Stimulated activated effector memory CD8-positive, alpha-beta T cell treated with anti-CD3 and anti-CD28 coated beads, Interleukin-12 subunit alpha, Interleukin-12 subunit beta, amount 100 ng/mL, for 72 hours (primary cell): ENCODE measurements at places on chromosomes 6 and 20.

DNA sequence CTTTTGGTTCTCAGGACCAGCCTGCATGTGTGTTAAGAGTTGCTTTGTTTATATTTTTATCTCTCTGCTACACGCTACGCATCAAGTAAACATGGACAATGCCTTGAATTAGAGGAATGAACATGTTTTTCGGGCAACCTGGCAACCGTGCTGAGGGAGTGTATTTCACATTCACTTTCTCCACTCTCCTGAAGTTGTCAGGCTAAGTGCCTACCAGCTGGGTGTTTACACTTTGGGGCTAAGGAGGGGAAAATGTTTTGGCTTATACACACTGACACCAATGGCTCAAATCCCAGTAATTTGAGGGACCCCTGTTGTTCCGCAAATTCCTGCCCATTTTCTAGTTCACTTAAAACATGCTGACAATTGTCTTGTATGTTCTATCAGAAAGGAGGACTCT, 141.5 kb upstream of the PDE7B start:
- no peak for DNase-seq

GRCh38 chr6:22765015-22765414, 195.6 kb downstream of the HDGFL1 start:
- DNase-seq = no peak

DNA sequence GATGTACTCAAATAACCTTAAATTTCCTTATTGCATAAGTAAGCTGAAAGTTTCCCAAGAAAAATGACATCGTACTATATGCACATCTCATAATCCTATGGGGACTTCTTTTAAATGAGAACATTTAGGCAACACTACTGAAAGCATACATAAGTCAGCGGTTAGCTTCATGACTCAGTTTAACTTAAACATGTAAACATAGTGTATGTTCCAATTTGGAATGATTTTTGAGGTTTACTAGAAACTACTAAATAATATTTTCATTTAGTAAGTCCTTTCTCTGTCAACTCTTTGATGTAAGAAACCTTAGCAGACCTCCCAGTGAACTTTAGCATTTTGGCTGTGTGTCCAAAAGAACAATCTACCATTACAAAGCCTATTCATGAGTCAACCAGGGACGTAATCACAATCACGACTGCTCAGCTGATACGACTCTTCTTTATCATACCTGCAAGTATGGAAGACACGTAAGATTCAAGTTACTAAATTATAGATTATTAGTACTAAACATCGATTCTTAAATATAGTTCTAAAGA, 19.3 kb downstream of the HIVEP2 start:
- DNase-seq = no peak

- no peak for DNase-seq
Observed at GRCh38 chr20:49045440-49046086, 549 bp upstream of the CSE1L start.

DNA sequence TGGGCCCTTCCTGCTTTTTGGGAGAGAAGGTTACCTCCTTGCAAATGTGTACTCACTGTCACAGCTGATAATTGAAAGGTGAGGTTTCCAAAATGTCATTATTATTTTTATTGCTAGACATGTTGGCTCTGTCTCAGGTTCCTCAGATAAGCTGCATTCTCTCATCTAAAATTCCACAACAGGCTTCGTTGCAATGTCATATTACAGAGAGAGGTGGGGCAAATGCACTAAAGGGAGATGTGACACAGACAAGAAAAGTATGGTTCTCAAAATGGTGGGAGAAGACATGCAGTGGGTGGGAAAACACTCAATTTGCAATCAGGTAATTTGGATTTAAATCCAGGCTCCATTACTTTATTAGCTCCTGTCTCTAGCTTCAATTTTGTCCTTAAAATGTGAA, 256.4 kb upstream of the POU3F2 start:
- DNase-seq = no peak
